ENCODE measurements at places on chromosomes 1 and 21.

DNA sequence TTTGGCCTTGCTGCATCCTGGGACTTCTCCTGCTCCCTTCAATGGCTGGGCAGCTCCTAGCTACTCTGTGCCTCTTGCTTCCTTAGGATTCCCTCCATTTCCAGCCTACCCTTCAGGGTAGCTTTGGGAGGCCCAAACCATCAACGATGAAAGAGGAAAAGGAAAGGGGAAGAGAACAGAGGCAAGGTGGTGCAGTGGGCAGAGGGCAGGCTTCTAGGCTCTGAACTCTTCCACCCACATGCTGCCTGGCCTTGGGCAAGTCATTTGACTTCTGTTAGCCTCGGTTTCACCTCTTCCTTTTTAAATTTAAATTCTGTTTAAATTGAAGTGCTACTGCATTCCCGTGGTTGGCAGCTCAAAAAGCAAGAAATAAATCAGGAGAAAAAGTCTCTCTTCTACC, 5.7 kb upstream of the PPM1J start:
- no peak for DNase-seq

GRCh38 chr1:84265867-84266266, 35.6 kb upstream of the SAMD13 start:
- DNase-seq: no peak

DNA sequence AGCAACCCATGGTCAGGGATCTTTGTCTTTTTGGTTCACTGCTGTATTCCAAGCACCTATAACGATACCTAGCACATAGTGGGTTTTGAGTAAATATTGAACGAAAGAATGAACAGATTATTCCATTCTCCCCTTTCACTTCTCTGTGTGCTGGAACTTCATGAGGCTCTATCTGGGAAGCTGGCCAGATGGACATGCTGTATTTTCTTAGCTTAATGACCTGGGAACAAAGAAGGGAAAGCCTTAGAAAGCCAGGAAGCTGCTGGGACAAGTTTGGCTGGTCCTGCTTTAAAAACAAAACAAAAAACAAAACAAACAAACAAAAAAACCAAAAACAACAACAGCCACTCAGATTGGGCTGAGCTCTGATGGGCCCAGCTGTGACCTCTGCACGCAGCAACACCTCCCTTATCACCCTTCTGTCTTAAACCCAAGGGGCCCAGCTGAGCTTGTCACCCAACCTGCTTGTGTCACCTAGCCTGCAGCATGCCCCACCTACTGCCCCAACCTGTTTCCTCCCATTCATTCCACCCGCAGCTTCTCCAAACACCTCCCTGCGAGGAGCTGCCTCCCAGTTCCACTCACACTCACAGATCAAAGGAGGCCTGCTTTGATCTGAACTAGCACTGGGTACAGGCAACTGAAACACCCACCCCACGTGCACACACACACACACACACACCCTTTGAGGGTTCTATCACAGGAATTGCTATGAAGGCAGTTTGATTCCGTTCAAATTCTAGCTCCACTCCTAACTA, 37.1 kb downstream of the SLC30A1 start:
- no peak for DNase-seq

GRCh38 chr1:198143797-198144196, 13.0 kb upstream of the NEK7 start:
- no peak for DNase-seq

GRCh38 chr1:225526878-225527277, 99.0 kb upstream of the LBR start:
- DNase-seq: no peak

- DNase-seq: no peak
Observed at GRCh38 chr1:155254228-155254713, 1.0 kb downstream of the ENTREP3 start.

DNA sequence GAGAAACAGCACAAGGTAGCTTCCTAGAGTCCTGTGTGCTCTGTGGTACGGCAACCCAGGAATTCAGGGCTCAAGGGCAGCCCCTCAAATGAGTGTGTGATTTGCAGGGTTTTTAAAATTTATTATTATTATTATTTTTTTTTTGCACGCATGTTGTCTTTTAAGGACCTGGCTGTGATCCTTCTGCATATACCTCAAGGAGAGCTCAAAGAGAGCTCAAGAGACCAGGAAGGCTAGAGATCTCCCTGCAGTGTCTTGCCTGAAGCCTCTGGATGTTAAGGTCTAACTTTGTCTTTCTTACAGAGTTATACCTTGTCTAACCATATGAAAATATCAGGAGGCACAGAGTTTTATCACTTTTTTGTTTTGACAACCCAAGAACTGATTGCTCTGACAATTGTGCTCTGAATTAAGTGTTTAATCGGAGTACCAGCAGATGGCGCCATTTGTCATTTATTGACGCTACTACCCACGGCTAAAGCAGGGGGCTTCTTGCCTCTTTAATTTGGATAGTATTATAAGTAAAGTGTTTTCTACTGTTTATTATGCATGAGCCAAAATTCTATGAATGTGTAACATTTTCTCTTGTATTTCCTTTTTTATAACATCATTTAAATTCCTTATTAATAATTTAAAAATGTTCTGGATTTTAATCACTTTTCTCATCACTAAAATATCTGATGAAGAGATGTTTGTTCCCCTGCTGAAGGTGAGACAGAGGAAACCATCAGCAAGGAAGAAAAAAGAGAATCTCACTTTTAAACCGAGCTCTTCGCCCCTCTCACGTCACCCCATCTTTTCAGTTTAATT, 35.8 kb upstream of the LMO4 start:
- peak; percentile 38 for DNase-seq

DNA sequence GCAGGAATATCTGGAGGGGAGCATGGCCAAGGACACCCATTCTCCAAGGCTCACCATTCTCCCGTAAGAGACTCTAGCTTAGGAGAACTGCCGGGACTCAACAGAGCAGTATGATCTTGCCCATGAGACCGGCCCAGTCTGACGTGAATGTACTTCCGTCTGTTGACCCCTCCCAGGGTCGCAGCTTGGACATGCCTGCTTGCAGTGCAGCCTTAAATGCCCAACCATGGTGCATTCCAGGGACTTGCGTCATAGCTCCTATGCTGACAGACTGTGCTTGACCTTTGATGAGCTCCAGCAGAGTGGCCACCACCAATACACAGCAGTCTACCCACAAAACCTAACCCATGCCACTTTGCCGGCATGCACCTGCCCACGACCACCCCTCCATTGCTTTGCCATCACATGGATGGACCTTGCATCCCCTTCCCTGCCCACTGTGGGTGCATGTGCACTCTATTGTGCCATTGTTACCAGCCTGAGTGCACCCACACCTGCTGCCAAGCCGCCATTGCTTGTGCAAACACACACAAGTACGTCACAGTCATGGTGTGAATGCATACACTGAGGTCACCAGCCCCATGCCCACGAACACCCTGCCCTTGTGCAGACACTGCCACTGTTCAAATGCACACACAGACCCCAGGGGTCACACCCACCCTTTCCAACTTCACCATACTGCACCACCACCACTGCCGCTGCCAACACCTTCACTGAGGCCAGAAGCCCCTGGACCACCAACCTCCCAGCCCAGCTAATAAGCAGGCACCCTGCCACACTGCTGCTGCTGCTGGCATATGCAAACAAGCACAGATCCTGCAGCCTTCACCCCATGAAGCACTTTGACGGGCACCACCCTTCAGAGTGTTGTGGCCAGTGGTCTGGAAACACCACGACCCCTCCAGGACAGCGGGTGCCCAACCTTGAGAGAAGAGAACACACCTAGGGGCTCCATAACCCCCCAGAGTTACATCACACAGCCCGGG, 1141.3 kb downstream of the BRINP3 start:
- DNase-seq: no peak

GRCh38 chr1:226111098-226111882, 48.8 kb downstream of the H3-3A start:
- DNase-seq: no peak

DNA sequence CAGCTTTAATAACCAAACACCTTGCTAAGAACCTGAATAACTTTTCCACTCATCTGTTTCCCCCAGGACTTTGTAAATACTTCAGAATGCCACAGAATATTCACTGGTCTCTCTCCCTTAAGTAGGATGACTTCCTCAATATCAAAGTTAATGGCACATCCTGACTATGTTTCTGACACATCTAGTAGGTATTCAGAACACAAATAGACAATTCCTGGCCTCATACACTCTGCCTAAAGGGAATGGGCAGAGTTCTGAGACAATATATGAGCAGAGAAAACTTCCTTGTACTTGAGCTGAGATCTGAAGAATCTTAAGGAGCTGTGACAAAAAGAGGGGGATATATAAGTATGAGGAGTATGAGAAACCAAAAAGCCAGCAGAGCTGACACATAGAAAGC, 34.8 kb downstream of the ANKRD13C start:
- no peak for DNase-seq

DNA sequence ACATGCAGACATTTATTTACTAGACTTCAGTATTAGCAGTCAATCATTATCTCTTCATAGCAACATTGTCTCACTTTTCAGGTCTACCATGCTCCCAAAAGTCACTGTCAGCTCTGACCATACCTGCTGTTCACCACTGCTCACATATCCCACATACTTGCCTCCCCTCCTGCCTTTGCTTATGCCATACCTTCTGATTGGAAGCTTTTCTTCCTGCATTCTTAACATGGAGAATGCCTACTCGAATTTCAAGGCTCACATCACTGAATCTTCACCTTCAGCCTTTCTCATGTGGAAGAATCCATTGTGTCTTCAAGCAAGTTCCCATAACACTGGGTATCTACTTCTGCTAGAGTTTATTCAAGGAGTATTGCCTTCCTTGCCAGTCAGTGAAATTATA, 135.4 kb downstream of the NTNG1 start:
- DNase-seq: no peak

- no peak for DNase-seq
Observed at GRCh38 chr1:16146279-16147155, 9.4 kb downstream of the EPHA2 start.

DNA sequence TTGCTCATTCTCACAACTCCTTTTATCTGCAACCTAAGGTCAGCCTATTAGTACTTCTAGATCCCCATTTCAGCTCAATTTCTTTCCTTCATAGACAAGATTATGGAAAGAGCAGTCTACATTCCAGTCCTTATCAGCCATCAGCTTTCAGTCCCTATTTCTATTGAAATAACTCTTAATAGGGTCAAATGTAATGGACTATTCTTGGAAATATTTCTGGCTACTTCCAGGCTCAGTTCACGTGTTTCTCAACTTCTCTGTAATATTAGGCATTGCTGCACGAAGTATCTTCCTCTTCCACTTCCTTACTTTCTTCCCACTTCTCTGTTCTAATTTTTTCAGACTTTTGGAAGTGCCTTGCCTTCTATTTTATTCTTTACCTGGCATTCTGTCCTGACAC, 232.9 kb upstream of the USP25 start:
- no peak for DNase-seq

DNA sequence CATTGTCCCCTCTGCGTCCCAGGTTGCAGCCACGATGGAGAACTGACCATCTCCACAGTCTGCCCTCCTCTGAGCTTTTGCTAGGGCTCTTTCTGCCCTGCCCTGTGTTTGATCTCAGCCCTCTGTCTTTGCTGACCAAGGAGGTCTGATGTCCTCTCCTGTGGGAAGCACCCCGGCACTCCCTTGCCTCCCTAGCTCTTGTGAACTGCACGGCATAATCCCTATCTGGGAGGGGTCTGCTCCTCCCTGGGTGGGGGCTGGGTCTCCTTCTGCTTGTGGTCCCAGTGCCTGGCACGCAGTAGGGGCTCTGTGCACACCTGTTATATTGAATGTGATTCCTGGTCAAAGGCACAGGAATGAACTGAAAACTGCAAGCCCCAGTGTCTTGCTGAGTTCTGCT, 2.4 kb downstream of the DRAXIN start:
- no peak for DNase-seq

- no peak for DNase-seq
Observed at GRCh38 chr1:85328713-85329397, 52.4 kb upstream of the BCL10 start.

GRCh38 chr1:185042737-185043136, 2.6 kb upstream of the RNF2 start:
- no peak for DNase-seq

- DNase-seq: no peak
Observed at GRCh38 chr1:11748294-11749202, 12.6 kb downstream of the AGTRAP start.

DNA sequence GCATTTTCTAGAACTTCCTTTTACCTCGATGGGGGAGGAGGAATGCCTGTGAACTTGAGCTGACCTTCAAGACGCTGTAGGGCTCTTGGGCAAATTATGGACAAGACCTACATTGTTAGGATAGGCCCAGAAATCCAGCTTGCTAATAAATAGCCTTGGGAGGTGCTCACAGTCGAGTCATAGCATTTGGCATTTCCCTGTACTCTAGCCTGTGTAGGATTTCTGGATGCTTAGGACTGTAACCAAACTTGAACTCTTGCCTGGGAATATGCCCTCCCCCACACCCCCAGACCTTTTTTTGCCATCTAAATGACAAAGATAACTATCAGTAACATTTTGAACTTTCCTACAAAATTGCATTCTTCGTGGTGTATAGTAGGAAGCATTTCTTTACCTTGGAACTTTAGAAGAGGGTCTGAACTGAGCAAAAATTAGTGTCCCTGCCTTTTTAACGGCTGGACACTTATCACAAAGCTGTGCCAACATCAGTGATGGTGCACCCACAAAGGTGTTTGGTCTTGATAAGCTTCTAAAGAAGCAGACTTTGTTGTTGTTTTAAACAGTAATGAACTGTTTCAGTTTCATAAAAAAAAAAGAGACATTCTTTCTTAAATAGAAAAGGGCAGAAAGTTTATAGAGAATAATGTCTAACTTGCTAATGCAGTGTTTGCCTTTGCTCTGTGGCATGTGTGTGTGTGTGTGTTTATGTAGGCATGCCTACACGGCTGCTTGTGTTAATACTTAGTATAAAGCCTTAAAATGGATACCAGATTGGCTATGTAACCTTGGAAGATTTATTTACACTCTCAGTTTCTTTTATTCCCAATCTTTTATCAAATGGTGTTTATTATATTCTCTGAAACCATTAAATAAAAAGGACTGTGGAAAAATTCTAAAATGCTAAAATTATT, 88.2 kb downstream of the NFIA start:
- no peak for DNase-seq

DNA sequence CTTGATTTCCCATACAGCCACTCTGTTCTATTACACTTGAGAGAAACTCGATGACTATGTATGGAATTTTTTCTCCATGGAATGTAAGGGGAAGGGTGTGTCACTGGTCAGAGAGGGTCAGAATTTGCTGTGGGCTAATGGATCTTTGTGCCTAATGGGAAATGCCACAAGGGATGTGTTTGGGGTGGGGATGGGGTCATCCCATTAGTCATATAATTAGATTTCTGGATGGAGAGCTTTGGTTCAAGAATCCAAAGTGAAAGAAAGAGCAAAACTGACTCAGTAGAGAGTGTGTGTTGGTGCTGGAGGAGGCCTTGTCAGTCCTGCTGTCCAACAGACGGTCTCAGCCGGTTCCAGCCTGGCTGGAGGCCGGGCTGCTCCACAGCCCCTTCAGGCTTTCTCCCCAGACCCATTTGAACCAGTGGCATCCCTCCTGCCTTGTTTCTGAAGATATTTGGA, 86.4 kb downstream of the LAMC2 start:
- no peak for DNase-seq
